ENCODE measurements at places on chromosomes 6 and 20.

DNA sequence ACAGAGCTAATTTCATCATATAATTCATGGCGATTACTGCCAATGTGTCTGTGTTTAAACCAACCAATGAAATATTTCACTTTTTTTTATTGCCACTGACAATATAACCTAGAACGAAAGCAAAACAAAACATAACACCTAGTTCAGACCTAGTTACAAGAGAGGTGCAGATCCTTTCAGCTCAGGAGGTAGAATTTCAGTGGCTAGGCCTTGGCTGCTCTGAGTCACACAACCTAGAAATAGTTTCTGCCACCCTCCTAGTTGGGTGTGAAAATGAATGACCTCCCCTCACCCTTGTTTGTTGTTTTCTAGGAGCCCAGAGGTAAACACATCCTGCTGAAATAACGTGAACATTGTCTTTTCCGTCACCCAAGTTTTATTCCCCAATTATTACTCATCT is 356.3 kb downstream of the HTR1B start:
- H3K27ac ChIP-seq = no peak overlapping the region
- H3K27me3 ChIP-seq = no peaks in the 10 kb centered on the region
- H3K4me3 ChIP-seq = no peak overlapping the region
- DNase-seq = no peak
- no peaks in the 10 kb centered on the region for H3K36me3 ChIP-seq

GRCh38 chr6:2517855-2518473 is 232.8 kb downstream of the MYLK4 start:
- H3K4me3 ChIP-seq = no peak overlapping the region
- no peaks in the 10 kb centered on the region for H3K36me3 ChIP-seq
- DNase-seq = no peak
- H3K27me3 ChIP-seq = peaks cover 7% of the 10 kb centered on the region
- H3K4me1 ChIP-seq = peaks cover 12% of the 10 kb centered on the region

GRCh38 chr6:166952121-166952520 is 4.2 kb downstream of the RNASET2 start:
- no peak overlapping the region for H3K4me3 ChIP-seq
- no peak for DNase-seq
- H3K27ac ChIP-seq = no peak overlapping the region
- H3K27me3 ChIP-seq = no peaks in the 10 kb centered on the region
- H3K36me3 ChIP-seq = peaks cover 15% of the 10 kb centered on the region
- peaks cover 21% of the 10 kb centered on the region for H3K4me1 ChIP-seq

GRCh38 chr6:36392621-36393020 is 5.2 kb upstream of the ETV7 start:
- no peak overlapping the region for H3K4me3 ChIP-seq
- H3K27ac ChIP-seq = no peak overlapping the region
- no peak for DNase-seq
- H3K27me3 ChIP-seq = peaks cover 16% of the 10 kb centered on the region
- H3K4me1 ChIP-seq = no peaks in the 10 kb centered on the region

GRCh38 chr20:63022501-63022900 is 15.7 kb upstream of the BHLHE23 start:
- DNase-seq = no peak
- H3K4me1 ChIP-seq = no peaks in the 10 kb centered on the region
- H3K27ac ChIP-seq = peak overlapping the region; percentile 40
- H3K4me3 ChIP-seq = no peak overlapping the region
- peaks cover 59% of the 10 kb centered on the region for H3K36me3 ChIP-seq

DNA sequence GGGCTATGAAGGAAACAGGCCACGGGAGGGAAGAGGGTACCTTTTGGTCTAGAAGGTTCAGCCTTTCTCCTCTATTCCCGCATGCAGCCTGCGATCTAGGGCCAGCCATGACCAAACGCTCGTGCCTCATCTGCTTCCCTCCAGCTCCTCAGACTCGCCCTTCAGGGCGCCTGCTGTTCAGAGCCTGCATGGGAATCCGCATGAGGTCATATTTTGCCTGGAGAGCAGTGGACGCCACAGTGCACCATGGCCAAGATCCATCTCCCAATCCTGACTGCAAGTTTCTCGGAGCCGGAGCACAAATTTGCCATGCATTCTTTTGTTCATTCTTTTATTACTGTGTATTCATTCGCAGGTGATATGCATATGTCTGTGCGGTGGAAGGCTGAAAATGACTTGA is 608.1 kb downstream of the QKI start:
- no peak overlapping the region for H3K27ac ChIP-seq
- no peak overlapping the region for H3K4me3 ChIP-seq
- H3K36me3 ChIP-seq = no peaks in the 10 kb centered on the region

DNA sequence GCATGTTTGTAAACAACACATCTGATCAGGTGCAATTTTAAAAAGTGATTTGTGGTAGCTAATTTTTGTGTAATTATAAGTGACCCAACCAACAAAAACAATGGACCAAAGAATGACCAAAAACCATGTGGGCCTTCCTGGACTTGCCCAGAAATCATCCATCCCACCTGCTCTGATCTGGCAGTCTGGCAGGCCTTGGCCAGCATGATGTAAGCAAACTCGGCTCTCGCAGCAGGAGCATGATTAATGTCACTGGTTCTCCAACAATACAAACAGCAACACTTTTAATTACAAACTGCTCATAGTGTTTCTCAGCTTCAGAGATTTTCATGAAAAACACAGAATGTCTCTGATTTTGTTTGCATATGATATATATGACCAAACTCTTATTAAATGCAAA is 16.1 kb downstream of the TP53INP2 start:
- H3K27me3 ChIP-seq = no peaks in the 10 kb centered on the region
- no peaks in the 10 kb centered on the region for H3K4me1 ChIP-seq
- DNase-seq = no peak
- peaks cover 70% of the 10 kb centered on the region for H3K36me3 ChIP-seq
- no peak overlapping the region for H3K27ac ChIP-seq
- no peak overlapping the region for H3K4me3 ChIP-seq

DNA sequence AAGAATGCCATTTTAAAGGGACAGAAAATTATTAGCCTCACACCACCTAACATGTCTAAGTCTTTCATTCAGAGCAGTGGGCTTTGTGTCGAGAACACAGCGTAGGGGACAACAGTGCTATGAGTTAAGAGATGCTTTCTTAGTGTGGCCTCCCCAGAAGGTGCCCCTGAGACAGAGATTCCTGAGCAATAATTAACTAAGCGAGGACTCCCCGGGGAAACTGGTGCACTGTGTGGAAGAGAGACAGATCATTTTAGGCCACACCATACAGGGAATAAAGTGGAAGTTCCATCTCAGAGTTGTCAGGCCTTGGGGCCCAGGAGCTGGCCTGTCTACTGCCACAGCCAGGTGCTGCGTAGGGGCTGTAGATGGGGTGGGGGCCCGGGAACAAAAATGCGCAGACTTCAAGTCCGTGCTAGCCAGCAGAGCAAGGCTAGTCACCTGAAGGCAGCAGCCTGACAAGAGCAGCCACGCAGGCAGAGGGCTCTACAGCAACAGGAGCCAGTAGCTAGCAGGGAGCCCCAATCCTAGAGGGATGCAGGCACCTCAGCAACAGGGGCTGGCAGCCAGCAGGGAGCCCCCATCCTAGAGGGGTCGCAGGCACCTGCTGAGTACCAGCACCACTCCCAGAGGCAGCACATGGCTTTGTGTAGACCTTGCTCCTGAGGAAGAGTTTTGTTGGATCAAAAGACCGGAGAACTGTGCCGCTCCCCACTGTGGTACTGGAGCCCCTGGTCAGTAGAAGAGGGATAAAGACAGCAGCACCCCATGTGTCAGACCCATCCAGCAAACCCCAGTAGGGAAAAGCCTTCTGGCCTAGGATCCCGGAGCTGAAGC is 63.0 kb upstream of the NXT1 start:
- DNase-seq = no peak
- no peaks in the 10 kb centered on the region for H3K36me3 ChIP-seq
- no peaks in the 10 kb centered on the region for H3K4me1 ChIP-seq

DNA sequence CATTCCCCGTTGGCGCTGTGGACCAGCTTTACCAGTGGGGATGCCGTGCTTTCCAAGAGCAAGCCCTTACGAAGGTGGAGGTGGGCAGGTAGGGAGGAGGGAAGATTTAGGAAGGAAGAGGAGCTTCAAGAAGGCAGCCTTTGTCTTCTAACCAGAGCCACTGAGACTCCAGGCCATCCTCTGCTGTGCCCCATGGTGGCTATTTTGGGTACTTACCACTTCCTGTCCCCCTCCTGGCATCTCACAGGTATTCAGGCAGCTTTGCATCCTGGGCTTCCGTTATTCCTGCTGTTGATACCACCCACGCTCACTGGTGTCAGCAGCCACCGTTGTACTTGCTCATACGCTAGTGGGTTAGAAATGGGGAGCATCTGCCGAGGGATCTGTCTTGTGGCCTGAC is 22.9 kb downstream of the ERMARD start:
- H3K36me3 ChIP-seq = peaks cover 57% of the 10 kb centered on the region
- no peak overlapping the region for H3K4me3 ChIP-seq

DNA sequence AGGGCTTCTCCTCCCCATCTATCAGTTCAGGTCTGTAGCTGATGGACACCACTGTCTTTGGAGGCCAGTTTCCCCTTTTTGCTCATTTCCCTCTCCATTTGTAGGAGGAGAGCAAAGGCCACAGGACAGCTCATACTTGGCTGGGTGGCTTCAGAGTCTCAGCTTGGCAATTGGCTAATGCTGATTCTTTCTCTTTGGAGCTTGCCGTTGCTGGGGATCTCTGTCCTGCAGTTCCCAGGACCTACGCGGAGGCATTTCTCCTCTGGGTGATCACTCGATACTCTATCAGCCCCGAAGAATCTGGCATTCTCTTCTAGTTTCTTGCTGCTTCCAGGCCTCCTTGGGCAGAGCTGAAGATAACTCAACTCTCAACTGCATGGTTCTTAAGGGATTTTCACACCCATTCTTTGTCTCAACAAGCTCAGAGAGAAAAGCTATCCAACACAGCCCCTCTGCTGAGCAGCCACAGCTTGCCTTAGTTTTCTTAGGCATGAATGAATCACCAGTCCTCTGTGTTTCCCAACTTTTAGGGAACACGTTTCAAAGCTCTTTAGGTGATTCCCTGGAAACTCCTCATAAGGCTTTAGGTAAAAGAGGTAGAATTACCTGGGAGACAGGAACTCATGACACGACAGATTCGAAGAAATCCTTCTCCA is 19.2 kb upstream of the SSR1 start:
- H3K27me3 ChIP-seq = no peaks in the 10 kb centered on the region
- no peak overlapping the region for H3K4me3 ChIP-seq
- no peak overlapping the region for H3K27ac ChIP-seq
- no peaks in the 10 kb centered on the region for H3K4me1 ChIP-seq
- DNase-seq = no peak
- H3K36me3 ChIP-seq = no peaks in the 10 kb centered on the region

GRCh38 chr6:165404697-165405096 is 95.3 kb upstream of the C6orf118 start:
- H3K4me1 ChIP-seq = no peaks in the 10 kb centered on the region
- H3K4me3 ChIP-seq = no peak overlapping the region
- no peak for DNase-seq
- H3K27ac ChIP-seq = no peak overlapping the region
- no peaks in the 10 kb centered on the region for H3K27me3 ChIP-seq

DNA sequence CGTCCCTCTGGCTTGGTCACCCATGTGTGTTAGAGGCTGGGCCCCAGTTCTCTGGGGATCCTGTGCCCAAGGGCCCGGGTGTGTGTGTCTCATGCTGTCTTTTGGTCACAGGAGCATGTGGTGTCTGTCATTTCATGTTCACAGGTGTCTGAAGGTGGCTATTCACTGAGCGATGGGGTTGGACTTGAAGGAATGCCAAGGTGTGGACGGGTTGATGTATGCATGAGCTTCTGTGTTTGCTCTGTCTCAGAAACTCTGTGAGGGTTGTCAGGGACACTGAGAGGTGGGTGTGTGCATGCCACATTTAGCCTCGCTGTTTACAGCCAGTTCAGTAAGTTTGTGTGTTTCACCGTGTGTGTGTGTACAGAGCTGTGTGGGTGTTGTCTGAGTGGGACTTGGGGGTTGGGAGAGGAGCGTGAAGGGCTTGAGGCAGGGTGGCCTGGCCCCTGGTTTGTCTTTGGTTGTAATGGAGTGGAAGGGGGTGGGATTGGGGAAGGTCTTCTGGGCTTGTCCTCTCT is 1.2 kb downstream of the DDR1 start:
- peak overlapping the region; percentile 88 for H3K4me3 ChIP-seq
- H3K36me3 ChIP-seq = peaks cover 15% of the 10 kb centered on the region
- H3K27me3 ChIP-seq = no peaks in the 10 kb centered on the region
- peaks cover 40% of the 10 kb centered on the region for H3K4me1 ChIP-seq
